ENCODE measurements at places on chromosomes 2 and 18. TPM values are rescaled to one million over a fixed set of nuclear protein-coding genes. Genes with fewer than 3 reads are reported as not detected.

DNA sequence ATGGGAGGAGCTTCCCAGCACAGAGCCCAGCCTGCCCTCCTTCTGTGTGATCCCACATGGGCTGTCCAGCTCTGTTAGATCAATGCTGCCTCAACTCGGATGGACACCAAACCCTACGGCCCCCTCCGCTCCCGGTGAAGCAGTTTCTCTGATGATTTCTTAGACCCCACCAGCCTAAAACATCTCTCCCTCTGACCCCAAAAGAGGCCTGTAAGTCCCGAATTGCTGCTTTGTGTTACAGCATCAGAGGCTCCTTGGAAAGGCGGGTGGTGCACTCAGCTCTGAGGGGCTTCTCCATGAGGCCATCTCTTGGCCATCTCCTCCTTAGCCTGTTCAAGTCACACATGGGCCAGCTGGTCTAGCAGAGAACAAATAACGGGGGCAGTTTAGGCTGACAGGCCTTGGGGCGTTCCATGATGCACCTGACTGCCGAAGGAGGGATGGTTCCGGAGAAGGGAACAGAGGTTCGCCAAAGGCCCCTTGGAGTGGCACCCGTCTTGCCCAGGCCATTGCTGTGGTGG, 240.7 kb downstream of the SH3RF3 start:
- no peak for DNase-seq

DNA sequence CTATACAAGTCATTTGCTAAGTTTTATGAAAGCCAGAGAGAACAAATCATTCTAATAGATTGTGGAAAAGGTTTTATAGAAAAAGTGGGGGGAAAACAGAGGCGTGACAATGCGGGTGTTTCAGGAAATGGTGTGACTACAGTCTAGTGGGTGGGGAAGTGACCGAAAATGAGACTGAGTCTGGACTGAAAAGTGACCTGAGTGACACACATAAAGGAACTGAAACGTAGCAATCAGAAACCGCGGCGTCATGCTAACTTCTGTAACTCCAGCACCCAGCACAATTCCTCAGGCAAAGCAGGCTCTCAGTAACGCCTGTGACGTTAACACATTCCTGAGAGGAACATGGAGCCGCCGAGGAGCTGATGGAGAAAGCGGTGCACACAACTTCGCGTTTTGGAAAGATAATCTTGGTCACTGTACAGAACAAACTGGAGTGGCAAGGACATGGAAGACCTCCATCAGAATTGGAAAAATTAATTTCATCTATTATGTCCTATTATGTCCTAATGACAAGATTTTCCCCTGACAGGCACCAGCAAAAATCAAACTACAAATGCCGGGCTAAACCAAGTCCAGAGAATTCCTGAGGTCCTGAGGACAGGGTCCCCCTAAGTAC, 1.4 kb upstream of the CD226 start:
- DNase-seq = peak; percentile 43

- no peak for DNase-seq
These were observed 42.8 kb downstream of the ATP6V1C2 start for GRCh38 chr2:10764096-10764785.

Gene RGPD3
- 0.24 TPM for total RNA-seq

Measured in left colon (tissue), 2 donors.